ENCODE measurements at places on chromosomes 13 and 19.

- DNase-seq: no peak
These were observed 16.0 kb upstream of the KBTBD6 start for GRCh38 chr13:41148419-41149283.

DNA sequence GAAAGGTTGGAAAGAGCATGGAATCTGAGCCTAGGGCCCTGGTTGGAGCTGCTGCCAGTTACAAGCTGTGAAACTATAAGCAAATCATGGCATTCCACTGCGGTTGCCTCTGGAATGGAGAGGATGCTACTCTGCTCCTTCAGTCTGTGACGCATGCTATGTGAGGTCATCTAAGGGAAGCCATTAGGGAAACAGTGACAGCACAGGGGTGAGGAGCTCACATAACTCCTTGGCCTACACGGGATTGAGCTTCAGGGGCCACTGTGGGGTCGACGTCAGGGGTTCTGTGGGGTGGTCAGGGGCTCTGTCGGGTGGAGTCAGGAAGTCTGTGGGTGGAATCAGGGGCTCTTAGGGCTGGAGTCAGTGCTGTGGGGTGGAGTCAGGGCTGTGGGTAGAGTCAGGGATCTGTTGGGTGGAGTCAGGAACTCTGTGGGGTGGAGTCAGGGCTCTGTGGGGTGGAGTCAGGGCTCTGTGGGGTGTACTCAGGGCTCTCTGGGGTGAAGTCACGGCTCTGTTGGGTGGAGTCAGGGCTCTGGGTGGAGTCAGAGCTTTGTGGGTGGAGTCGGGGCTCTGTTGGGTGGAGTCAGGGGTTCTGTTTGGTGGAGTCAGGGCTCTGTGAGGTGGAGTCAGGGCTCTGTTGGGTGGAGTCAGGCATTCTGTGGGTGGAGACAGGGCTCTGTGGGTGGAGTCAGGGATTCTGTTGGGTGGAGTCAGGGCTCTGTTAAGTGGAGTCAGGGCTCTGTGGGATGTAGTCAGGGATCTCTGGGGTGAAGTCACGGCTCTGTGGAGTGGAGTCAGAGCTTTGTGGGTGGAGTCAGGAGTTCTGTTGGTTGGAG is 35.8 kb upstream of the MEDAG start:
- DNase-seq: no peak

DNA sequence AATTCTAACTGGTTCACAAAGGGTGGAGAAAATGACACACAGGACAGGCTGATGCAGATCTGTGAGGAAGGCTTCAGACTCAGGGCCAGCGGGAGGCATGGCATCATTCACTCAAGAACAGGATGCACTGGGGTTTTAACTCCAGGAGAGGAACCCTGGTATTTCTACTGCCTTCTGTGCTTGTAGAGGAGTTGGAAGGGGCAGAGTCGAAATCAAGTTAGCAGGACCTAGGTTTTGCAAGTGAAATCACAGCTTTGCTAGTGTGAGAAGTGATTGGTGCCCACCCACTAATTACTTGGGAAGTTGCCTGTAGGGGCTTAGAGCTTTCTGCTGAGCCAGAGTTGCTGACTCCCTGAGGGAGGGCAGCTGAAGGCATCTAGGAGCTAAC is 92.7 kb downstream of the AKAP11 start:
- DNase-seq: no peak

- DNase-seq: no peak
These were observed 8.5 kb upstream of the LSR start for GRCh38 chr19:35240327-35240726.

GRCh38 chr19:39829702-39830275 is 4.2 kb downstream of the DYRK1B start:
- DNase-seq: no peak

DNA sequence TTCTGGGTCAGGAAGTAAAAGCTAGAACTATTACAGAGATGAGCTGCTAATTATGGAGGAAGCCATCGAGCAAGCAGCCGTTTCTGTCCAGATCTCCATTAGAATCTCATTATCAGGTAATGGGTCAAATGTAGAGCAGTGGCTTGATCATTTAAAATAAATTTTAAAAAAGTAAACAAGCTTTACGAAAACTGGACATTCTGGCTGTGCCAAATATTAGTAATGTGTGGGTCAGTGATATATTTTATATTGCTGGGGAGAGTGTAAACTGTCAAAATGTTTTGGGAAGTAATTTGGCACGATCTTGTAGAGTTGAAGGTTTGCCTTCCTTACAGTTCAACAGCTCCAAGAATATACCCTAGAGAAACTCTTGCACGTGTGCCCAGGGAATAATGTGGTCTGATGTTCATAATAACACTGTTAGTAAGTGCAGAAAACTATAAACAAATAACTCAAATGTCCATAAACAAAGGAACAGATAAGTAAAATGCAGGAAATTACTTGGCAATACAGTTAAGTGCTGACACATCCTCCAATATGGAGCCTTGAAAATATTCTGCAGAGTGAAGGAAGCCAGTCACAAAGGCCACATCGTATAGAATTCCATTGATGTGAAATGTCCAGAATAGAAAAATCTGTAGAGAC is 127.2 kb upstream of the UBL3 start:
- no peak for DNase-seq

GRCh38 chr13:77800219-77800618 is 102.7 kb downstream of the SLAIN1 start:
- no peak for DNase-seq

GRCh38 chr13:67139551-67139950 is 90.6 kb downstream of the PCDH9 start:
- no peak for DNase-seq

DNA sequence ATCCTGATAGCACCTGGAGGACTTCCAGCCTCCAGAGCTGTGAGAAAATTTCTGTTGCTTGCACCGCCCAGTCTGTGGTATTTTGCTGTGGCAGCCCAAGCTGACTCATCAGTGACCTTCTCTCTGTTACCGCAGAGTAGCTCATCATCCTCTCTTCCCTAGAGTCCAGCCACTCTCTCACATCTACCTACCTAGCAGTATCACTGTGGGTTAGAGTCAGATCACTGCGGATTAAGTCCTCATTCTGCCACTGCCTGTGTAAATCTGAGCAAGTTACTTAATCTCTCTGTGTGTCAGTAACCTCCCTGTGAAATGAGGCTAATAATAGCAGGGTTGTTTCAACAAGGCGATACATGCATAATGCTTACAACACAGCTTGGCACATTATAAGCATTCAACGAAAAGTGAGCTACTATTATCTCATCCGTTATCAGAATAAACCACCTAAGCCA is 40.3 kb upstream of the USPL1 start:
- DNase-seq: no peak

GRCh38 chr13:44932171-44932849 is 57.0 kb downstream of the NUFIP1 start:
- DNase-seq: no peak

DNA sequence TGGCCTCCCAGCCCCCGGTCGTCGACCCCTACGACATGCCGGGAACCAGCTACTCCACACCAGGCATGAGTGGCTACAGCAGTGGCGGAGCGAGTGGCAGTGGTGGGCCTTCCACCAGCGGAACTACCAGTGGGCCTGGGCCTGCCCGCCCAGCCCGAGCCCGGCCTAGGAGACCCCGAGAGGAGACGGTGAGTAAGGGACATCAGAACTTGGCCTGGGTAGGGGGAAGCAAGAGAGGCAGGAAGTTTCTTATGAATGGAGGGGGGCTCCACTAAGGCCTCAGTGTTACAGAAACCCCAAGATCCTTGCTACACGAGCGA is 2.9 kb downstream of the FOSB start:
- DNase-seq: no peak

- DNase-seq: no peak
These were observed 21.0 kb upstream of the LRCH1 start for GRCh38 chr13:46531953-46532352.

GRCh38 chr13:94317063-94317491 is 162.4 kb downstream of the DCT start:
- DNase-seq: no peak

DNA sequence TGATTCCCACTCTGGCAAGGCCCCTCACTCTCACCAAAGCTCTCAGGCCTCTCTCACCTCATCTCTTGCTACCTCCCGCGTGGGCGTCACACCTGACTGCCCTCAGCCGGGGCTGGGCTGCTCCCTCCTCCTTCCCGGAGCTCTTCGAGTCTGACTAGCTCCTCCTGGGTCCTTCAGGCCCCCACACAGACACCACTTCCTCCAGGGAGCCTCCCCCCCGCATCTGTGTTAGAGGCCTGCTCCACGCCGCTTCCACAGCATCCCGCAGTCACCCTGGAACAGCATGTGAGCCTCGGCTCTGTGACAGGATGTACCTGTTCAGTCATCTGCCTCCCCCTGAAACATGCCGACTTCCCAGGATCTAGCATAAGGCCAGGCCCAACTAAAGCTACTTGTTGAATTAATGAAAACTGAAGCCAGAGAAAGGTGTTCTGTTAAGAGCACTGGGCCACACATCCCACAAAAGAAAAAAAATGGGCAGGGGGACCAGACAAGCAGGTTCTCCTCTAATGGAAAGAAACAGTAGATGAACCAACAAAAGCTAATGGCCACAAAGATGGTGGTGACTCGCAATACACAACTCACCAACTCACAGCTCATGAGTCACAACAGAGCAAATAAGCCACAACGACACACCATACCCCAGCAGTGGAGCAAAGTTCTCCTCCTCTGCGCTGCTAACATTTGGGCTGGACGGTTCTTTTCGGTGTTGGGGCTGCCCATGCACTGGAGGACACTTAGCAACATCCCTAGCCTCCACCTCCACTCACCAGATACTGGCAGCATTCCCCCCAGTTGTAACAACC is 3.0 kb downstream of the PPP6R1 start:
- DNase-seq: peak; percentile 47

DNA sequence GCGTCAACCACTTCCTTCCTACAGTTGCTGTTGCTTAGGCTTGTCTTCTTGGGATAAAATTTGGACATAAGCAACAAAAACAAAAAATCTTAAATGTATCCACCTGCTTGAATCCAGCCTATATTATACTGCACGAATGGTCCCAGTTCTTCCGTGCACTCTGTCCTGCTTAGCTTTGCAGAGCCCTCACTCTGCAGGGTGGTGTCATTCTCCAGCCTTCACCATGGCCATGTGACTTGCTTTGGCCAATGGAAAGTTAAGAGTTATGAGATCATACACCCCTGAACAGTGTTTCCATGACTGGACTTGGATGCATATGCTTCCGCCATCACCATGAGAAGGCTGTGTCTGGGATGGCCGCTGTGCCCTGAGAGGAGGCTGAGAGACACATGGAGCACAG is 27.4 kb upstream of the SACS start:
- no peak for DNase-seq

GRCh38 chr13:28609926-28610325 is 49.0 kb upstream of the POMP start:
- DNase-seq: no peak

DNA sequence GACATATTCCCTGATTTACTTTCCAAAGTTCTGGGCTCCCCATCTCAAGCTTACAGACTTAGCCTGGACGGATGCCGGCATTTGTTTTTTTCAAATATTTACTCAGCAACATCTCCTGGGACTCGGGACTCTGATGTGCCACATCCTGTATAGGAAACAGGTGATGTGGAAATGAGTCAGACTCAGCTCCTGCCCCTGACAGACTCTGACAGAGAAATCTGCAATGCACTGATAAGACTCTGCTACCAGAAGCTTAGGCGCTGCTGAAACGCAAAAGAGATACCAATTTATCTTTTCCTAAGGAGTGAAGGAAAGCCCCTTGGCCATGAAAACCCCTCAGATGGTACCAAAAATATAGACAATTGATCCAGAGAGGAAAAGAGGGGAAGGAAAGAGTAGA is 16.2 kb downstream of the LAIR2 start:
- DNase-seq: no peak

- DNase-seq: no peak
These were observed 926 bp downstream of the ZNF587 start for GRCh38 chr19:57850553-57851017.

DNA sequence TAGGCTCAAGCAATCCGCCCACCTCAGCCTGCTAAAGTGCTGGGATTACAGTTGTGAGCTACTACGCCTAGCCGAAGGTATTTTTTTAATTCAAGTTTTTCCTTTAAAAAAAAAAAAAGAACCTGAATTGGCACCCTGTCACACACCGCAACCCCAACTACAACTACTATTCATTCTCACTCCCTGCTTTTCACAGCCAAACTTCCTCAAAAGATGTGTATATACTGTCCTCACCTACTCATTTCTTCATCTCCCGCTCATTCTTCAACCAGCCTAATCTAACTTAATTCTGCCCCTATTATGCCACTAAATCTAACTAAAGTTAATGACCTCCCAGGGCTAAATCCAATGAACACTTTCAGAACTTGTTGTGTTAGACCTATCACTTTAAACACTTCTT is 12.7 kb upstream of the WBP4 start:
- DNase-seq: no peak

GRCh38 chr13:73368608-73369007 is 309.8 kb downstream of the KLF5 start:
- DNase-seq: no peak

- DNase-seq: no peak
These were observed 17.6 kb upstream of the TNFRSF19 start for GRCh38 chr13:23552661-23553060.

DNA sequence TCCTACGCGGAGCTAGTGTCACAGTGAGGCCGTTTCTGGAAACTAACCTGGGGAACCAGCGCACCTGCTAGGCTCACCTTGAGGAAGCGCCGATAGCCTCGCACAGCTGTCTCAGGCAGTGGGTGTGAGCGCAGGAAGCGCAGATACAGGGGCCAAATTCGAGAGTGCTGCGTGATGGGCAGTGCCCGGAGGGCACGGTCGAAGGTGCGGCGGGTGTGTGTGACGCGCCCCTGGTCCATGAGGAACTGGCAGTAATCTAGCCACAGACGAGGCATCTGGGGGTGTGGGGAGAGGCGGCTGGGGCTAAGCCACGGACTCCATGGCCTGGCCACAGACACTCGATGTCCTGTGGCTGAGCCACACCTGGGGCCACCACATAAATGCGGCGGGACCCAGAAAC is 2.2 kb downstream of the XAB2 start:
- DNase-seq: no peak

- no peak for DNase-seq
These were observed 35.3 kb downstream of the KLF2 start for GRCh38 chr19:16359964-16360363.

GRCh38 chr13:41413872-41414271 is 43.5 kb upstream of the RGCC start:
- no peak for DNase-seq

- DNase-seq: no peak
These were observed 59.7 kb downstream of the KCTD12 start for GRCh38 chr13:76826527-76826926.

DNA sequence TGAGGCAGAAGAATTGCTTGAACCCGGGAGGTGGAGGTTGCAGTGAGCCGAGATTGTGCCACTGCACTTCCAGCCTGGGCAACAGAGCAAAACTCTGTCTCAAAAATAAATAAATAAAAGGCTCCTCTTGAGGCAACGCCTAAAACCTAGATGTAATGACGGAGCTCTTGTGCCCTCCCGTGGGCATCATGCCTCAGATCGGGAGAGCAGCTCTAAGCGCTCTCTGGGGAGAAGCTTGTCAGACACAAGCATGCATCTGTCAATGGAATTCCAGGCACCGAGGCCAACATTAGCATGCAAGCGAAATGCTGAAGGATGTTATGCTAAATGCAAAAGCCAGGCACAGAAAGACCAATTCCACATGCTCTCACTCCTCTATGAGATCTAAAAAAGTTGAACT is 45.6 kb upstream of the MRI1 start:
- DNase-seq: no peak

Measured in activated B cell treated with CpG ODN at 0.5 μM for 24 hours (primary cell).